NCI-H1436 (cell line): ENCODE measurements at places on chromosomes 5 and 9.

DNA sequence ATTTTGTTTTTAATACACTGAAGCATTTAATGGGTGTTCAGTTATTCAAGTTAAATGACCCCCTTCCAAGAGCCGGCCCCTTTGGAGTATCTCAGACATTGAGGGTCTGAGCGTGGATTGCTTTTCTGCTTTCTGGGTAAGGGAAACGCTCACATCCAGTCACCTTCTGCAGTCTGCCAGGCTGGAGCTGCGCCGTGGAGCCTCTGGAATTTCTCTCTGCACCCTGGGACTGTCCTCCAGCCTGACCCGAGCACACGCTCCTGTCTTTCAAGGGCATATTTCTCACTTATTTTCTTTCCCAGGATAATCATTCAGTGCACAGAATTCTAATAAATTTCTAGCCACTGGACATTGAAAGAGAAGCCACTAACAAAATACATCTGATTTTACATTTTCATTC, 13.4 kb downstream of the FAM240B start:
- DNase-seq: no peak

DNA sequence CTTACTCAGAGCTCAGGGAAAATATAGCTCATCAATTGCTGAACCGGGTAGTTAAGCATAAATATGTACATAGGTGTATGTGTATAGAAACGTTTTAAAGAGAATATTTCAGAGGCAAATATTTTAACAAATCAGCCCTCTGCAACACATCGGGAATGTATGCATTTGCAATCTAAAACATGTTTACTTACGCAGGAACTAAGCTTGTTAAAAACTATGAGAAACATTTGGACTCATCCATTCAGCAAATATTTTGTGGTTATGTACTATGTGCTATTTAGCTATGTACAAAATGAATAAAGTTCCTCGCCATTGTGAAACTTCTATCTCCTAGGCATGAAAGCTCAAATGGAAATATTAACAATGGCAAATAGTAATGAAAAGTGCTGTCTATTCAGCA, 469.9 kb downstream of the ARHGEF28 start:
- no peak for DNase-seq

- DNase-seq: no peak
Measured at GRCh38 chr9:36187414-36187813, 3.3 kb upstream of the CLTA start.

DNA sequence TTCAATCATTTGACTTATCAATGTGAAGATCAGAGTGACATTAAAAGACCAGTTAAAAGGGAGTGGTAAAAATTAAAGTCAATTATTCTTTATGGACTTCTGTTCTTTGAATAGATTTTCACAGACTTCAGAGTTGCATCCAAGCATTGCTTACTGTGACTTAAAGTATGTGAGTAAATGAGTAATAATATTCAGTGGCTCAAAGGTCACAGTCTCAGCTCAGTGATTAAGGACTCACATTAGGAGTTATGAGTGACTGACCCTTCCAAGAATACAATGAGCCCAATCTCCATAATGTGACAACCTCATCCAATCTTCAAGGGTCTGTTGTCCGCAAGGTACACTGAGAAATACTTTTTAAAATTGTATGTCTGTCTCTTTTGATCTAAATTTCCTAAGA, 811.2 kb downstream of the BRINP1 start:
- no peak for DNase-seq

GRCh38 chr9:19133549-19134345, 6.5 kb upstream of the PLIN2 start:
- DNase-seq: no peak

- DNase-seq: no peak
Measured at GRCh38 chr5:8317335-8317734, 448.4 kb downstream of the MTRR start.

DNA sequence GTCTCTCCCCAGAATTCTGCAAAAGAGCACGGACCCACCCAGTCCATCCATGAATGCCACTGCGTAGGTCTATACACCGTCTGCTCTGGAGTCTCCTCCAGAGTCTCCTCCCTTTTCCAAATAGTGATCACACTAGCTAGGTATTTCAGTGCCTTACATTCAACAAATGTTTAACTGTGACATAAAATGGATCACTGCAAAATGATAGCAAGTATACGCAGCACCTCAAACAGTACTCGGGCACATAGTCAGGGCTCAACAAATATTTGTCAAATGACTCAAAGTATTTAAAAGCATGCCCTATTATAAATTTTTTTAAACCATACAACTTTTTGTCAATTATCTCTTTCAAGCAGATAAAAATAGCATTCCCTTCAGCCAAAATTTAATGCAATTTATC, 60.5 kb downstream of the TLE1 start:
- DNase-seq: no peak

GRCh38 chr9:20524776-20525175, 97.5 kb downstream of the MLLT3 start:
- no peak for DNase-seq

DNA sequence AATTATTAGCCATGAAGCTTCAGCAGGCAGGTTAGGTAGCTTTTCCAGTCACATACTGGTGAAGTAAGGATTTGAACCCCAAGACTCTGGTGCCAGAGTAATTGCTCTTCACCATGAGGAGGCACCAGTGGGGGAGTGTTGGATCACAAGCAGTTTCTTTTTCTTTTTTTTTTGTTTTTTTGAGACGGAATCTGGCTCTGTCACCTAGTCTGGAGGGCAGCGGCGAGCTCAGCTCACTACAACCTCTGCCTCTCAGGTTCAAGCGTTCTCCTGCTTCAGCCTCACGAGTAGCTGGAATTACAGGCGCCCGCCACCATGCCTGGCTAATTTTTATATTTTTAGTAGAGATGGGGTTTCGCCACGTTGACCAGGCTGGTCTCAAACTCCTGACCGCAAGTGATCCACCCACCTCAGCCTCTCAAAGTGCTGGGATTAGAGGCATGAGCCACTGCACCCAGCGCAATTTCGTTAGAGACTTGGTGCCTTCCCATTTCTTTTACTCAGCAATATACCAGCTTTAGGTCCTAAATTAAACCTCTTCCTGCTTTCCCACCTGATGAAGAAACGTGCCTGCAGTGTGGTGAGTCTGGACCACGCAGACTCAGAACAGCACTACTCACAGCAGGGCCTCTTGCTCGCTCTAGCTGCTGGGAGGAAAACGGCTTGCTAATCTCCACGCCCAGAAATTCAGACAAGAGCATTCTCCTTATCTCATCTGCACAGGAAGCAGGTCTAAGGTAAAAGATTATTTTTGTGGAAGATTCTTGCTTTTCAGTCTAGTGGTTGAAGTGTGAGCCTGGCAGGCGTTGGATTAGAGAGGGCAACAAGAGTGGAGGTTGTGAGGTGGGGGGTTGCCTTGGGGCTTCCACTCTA, at the start of gene S100Z:
Gene S100Z, plus strand, starts transcription at position 596 of the 873 bp plus-strand sequence. CDS start 25,346 bp downstream, outside the sequence.
- no peak for DNase-seq

- no peak for DNase-seq
Measured at GRCh38 chr5:33583332-33583731, 142.6 kb downstream of the TARS1 start.

GRCh38 chr5:170606941-170607340, 103.1 kb downstream of the KCNIP1 start:
- DNase-seq: no peak

GRCh38 chr9:14471041-14471440, 157.1 kb upstream of the NFIB start:
- no peak for DNase-seq

DNA sequence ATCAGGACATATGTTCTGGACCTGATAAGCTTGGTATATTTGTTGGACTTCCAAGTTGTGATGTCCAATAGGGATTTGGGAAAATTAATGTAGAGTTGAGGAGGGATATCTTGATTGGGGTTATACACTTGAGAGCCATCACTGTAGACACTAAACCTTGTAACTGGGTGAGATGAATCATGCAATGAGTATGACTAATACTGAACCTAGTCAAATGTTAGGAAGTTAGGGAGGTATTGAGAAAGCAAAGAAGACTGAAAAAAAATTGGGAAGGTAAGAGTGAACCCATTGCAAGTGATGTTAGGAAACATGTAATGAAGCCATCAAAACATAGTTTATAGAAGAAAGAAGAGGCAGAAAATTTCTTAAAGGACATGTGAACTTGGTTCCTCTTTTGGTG, 668.4 kb upstream of the CDH9 start:
- DNase-seq: no peak
